Activated CD4-positive, CD25-positive, alpha-beta regulatory T cell (primary cell): ENCODE measurements at places on chromosomes 13 and 19.

DNA sequence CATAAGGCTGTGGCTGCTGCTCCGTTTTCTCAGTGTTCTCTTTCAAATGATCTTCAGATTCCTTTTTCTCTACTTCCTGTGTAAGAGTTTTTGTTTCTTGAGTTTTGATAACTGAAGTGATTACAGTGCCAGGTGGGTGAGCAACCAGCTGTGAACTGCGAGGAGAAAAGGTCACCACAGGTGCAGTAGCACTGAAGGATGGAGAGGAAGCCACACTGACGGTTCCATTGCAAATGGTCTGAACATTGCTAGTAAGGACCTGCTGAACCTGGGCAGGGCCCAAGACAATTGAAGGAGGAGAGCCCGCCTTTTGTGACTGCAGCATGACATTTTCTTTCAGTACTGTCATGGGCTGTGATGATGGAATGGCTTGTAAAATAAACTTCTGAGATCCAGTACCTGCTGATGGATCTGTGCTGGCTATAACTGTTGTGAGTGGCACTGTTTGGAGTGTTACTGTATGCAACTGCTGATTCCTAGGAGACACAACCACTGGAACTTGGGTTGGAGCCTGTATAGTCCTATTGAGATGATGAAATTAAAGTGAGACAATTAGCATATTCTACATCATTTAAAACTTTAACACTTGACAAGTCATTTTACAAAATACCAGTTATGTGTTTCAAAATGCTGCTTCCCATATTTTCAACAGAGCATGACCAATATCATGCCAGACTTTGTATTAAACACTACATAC lies 85.5 kb downstream of the ELF1 start:
- no peak for DNase-seq

DNA sequence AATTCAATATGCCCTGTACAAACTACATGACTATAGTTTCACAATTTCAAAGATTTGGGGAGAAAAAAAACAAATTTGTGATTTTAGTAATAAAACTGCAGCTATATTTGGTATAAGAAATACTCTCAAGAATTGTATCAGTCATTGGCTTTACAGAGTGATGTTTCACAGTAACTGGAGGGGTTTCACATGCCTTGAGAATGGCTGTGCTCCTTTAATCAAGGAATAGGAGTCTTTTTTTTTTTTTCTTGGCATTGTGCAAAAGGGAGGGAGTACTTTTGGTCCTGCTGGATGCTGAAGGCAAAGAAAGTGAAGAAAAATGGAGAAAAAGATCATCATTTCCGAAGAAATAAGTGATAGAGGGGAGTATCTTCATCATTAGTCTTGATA lies 6.8 kb downstream of the ZNF507 start:
- no peak for DNase-seq

GRCh38 chr19:11050323-11051114 lies 38.7 kb upstream of the LDLR start:
- no peak for DNase-seq

DNA sequence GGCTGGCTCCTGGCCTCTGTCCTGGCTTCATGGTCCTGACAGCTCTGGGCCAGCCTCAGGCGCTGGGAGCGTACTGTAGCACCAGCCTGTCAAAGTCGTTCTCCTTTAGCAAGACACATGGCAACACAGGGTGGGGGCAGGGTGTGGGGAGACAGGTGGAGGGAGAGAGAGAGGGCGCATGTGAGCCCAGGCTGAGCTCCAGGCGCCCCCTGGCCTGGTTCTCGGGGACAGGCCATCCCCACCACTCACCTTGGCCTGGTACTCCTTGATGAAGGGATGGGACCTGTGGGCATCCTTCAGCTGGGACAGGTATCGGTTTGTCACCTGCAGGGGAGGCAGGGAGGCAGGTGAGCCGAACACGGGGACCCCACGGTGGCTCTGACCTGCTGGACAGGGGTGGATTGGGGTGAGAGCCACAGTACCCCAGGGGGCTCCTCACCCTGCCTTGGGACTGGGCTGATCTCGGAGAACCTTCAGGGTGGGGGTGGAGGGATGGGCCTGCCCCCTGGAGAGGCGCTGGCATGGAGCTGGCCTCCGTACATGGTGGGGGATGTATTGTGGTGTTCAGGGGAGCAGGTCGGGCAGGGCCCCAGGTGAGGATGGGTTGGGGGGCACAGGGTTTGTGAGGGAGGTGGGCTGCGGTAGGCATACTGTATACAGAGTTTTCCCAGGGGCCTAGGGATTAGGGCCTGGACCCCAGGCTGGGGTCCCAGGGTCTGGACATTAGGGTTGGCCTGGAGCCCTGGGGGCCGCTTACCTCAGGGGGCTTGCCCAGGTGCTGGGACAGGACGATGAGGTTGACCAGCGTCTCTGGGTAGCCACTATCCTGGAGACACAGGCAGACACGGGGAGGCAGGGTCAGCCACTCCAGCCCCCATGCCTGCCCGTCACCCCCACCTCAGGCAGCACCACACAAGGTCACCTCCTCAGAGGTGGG lies 3.9 kb upstream of the CERS1 start:
- no peak for DNase-seq
